ENCODE measurements at places on chromosomes 3 and 15.
A peak's percentile ranks its signal among the peaks of the same experiment; 100 is the strongest.

DNA sequence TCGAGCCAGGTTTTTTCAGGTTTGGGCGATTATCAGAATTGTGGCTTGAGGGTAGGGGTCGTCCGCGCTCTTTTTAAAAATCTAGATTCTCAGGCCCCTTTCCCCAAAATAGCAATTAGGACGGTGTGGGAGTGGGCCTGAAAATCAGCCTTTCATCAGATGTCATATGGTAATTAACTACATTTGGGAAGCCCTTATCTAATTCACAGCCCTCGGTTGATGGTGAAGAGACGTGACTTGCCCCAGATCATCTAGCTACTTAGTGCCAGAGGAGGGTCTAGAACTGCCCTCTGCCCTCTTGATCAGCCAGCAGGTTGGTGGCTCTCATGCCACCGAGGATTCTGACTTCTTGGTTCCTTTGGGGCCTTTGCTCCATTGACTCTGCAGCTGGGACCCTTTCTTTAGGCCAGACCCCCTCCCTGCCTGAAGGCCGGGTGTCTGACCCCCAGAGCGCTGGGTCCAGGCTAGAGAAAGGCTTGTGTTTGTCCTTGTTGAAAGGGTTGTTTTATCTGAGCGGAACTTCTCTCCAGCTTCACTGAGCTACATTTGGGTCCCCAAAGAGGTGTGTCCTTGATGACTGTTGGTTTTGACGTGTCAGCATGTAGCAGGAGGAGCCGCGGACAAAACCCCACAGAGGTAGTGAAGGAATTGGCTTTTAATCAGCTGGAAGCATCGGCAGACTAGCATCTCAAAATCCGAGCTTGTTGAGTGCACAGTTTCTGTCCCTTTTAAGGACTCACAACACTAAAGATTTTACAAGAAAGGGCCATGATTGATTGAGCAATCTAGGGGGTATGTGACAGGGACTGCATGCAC is 857 bp downstream of the AEN start:
- DNase-seq, result no peak

GRCh38 chr3:174614036-174614435 is 245.1 kb upstream of the NAALADL2 start:
- DNase-seq, result no peak

GRCh38 chr3:115523458-115523857 is 99.9 kb upstream of the GAP43 start:
- no peak for DNase-seq

- DNase-seq, result no peak
Measured at GRCh38 chr15:39083213-39083612, 497.7 kb upstream of the THBS1 start.

GRCh38 chr3:63344661-63345060 is 66.6 kb downstream of the SYNPR start:
- no peak for DNase-seq

DNA sequence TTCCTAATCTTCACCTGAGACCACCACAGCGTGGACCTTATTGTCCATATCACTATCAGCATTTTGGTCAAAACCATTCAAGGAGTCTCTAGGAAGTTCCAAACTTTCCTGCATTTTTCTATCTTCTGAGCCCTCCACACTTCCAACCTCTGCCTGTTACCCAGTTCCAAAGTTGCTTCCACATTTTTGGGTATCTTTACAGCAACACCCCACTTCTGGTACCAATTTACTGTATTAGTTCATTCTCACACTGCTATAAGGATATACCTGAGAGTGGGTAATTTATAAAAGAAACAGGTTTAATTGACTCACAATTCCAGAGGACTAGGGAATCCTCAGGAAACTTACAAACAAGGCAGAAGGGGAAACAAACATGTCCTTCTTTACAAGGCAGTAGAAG is 103.3 kb upstream of the CBLB start:
- no peak for DNase-seq

- DNase-seq, result no peak
Measured at GRCh38 chr15:94670438-94671034, 439.2 kb downstream of the MCTP2 start.

DNA sequence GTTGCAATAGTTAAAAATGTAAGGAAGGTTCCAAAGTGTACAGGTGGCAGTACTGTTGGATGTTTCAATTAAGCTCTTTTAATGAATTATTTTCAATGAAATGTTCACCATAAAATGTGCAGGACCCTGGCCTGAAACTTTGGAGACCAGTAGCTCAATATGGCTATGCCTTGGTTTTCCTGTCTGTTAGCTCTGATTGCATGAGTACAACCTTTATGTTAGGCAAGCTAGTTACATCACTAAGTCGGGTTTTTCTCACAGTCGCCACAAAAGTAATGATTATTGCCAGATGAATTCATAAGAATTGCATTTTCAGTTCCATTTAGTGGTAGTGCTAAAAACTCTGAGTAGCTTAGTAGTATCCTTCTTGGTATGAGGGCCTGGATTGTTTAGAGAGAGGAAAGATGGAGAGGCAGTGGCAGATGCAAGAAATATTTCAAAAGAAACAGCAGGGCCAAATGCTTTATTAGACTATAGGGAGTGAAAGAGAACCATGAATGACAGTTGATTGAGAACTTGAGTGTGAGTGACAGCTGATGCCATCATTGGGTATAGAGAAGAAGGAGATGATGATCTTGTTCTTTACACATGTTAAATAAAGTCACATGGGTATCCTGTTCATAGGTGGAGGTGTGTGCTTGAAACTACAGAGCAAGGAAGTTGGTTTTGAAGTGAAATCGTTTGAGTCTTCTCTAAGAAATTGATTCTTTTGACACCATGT is 109.5 kb downstream of the AKAP13 start:
- no peak for DNase-seq

DNA sequence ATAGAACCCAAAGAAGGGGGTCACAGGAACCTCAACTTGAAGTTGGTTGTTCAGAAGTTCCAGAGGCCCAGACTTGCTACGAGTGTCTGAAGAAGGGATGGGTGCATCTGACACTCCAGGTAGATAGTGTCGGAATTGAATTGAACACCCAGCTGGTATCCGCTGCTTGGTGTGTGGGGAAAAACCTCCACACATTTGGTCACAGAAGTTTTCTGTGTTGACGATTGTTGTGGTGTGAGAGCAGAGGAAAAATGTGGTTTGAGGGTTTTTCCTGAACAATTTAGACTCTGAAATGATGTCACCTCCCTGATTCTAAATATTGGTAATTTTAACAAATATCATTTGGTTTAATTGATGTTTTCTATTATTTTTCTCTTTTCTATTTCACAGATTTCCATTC is 218.8 kb upstream of the CTNNB1 start:
- DNase-seq, result no peak

DNA sequence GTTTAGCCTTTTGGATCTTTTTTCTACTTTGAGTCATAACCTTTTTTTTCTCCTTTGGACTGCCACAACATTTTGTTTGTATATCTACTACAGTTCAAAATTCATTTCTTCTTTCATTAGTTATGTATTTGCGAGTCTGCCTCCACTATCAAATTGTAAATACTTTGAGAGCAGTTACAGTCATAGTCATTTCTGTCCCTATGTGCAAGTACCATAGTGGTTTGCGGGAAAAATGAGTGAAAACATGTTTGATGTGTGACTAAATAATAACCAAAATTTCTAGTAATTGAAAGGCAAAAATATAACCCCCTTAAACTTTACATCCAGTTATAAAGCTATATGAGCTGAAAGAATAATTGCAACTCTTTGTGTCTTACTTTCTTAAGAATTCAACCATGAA is 45.8 kb upstream of the CCDC50 start:
- DNase-seq, result no peak

- no peak for DNase-seq
Measured at GRCh38 chr3:3559786-3560185, 239.4 kb upstream of the LRRN1 start.

GRCh38 chr3:8635631-8636030 is 9.0 kb downstream of the SSUH2 start:
- no peak for DNase-seq

DNA sequence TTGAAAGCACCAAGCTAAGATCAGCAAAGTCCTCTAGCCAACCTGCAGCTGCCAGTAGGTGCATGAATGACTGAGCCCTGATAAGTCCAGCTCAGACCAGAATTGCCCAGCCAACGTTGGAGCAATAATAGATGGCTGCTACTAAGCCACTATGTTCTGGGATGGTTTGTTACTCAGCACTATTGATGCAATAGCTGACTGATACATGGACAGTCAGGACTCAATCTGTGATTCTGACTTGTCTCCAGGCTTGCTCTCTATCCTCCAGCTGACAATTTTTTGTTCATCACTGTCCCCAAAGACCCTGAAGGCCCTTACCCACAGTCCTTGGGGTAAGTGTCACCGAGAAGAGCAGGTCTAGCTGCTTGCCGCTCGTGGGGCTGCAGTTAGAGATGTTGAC is 55.3 kb downstream of the CDCP1 start:
- DNase-seq, result no peak

DNA sequence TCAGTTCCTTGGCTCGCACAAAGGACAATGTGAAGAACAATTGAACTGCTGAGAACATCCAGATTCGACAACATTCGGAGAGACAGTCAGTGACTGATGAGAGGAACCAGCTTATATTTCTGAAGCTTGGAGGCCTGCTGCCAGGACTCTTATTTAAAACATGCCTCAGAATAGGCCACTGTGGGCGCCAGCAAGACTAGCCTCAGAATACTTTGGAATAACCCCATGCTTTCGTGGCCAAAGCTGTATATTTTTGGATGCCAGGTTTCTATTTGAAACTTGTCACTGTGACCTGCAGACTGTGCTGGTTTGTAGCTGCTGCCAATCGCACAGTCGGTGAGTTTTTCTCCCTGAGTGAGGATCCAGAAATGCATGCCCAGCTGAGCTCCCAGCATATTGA is 129.9 kb upstream of the UBE3A start:
- DNase-seq, result no peak

DNA sequence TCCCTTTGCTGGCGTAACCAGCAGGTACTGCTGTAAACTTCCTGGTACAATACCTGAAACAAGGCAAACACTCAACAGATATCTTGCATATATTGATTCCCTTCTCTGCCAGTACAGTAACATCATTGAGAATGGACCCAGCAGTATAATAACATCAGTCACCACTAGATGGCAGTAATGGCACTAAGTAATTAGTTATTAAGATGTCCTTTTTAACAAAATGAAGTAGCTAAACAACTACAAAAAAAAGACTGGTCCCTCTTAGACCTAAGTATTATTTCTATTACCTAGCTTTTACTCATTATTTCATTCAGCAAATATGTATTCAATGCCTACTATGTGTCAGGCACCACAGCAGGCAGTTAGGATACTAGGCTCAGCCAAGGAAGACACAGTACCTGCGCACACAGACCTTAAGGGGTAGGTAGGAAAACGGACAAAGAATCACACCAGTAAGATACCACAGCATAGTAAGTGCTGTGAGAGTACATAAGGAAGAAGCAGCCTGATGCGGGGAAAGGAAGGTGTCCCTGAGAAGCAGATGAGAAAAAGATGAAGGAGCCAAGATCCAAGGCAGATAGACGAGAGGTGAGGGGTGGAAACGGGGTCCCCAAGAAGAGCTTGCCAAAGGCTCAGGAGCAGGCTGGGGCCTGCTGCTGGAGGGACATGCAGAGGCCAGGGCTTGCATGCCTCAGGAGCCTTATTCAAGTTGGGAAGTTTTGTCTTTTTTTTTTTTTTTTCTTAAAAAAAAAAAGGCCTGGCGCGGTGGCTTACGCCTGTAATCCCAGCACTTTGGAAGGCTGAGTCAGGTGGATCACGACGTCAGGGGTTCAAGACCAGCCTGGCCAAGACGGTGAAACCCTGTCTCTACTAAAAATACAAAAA is 102.7 kb upstream of the CHD2 start:
- no peak for DNase-seq

- no peak for DNase-seq
Measured at GRCh38 chr3:172065527-172065926, 26.1 kb downstream of the FNDC3B start.

GRCh38 chr3:59531994-59532393 is 482.2 kb upstream of the CFAP20DC start:
- no peak for DNase-seq

DNA sequence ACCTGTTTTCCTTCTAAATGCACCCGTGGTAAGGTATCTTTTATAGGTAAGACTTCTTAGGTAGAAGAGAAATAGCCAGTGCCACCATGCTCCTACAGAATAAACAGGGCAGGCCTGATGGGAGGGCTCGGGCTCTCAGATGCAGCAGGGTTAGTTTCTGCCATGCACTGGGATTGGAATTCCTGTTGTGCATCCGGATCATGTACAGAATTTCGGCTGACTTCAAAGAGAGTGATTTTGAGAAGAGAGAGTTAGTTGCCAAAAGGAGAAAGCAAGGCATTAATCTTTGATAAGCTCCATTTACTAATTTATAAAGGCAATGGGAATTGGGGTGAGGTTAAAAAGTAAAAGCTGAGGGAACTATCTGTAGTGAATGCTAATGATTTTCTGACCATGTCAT is 211.2 kb downstream of the WDR72 start:
- no peak for DNase-seq

DNA sequence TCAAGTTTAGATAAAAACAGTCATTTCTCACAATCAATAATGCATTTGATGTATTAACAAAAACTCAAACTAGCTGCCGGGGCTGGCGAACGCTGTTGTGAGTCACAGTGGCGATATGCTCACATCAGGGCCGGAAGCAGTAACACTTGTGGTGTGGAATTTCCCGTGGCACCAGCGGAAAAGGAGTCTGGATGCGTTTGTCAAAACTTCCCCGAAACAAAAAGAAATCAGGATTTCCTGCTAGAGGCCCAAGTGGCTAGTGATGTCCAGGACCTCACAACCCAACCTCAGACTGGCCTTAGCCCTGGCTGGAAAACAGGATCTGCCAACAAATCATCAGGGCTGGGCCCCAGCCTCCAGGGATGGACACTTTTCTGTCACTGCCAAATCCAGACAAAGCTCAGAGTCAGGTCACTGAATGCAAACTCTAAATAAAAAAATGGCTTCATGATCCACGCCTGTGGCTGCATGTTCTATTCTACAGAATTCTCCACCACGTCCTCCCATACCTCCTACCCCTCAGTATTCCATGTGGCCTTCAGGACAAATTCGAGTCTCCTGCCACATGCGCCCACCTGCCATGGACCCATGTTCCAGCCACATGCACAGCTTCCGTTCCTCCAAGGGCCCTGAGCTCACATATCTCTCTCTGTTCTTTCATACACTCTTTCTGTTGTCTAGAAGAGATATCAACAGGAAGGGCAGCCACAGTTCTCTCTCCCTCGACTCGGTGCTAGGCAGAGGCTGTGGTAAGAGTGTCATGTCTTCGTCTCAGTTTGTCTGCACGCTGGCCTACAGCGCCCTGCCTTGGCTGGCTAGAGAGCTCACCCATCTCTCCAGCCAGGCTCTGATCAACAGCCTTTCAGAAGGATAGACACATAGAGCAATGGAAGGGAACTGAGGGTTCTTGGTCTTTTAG is 35.4 kb downstream of the EHD4 start:
- DNase-seq, result peak; percentile 65

Measured in activated CD8-positive, alpha-beta memory T cell treated with anti-CD3 and anti-CD28 coated beads for 4 hours (primary cell).